Endothelial cell of umbilical vein (primary cell): ENCODE measurements at places on chromosomes 13 and 19. TPM values are rescaled to one million over a fixed set of nuclear protein-coding genes. Genes with fewer than 3 reads are reported as not detected.

ATCAY gene
- not detected in 2 replicates for total RNA-seq

ZNF486 gene
- 5.4 and 8.4 TPM in 2 replicates for total RNA-seq

C13orf46 gene
- 1.7 and 1.9 TPM in 2 replicates for total RNA-seq

TUBB4A gene
- total RNA-seq = not detected in 2 replicates

CEBPA gene
- not detected in 2 replicates for total RNA-seq

CLDN10 gene
- 0.49 TPM in 1 of 2 replicates, not detected in the other for total RNA-seq

BRSK1 gene
- total RNA-seq = 0.44 and 0.46 TPM in 2 replicates

ZNF441 gene
- 2.4 and 4.5 TPM in 2 replicates for total RNA-seq

ZNF723 gene
- not detected in 2 replicates for total RNA-seq

ERCC2 gene
- 55.4 and 59.9 TPM in 2 replicates for total RNA-seq

CNMD gene
- total RNA-seq = not detected in 2 replicates

FBXO27 gene
- total RNA-seq = 4.2 and 6.5 TPM in 2 replicates

GRCh38 chr13:71522941-71523526, 344.0 kb downstream of the DACH1 start:
- no peaks in the 10 kb centered on the region for H3K36me3 ChIP-seq
- no peak overlapping the region for H3K27ac ChIP-seq
- no peaks in the 10 kb centered on the region for H3K4me1 ChIP-seq
- no peak overlapping the region for H3K4me3 ChIP-seq
- no peak for DNase-seq

GRCh38 chr19:8501516-8501915, 924 bp downstream of the PRAM1 start:
- H3K4me3 ChIP-seq = no peak overlapping the region
- H3K27me3 ChIP-seq = no peaks in the 10 kb centered on the region
- no peak for DNase-seq
- H3K36me3 ChIP-seq = no peaks in the 10 kb centered on the region
- peaks cover 8% of the 10 kb centered on the region for H3K4me1 ChIP-seq

- no peak overlapping the region for H3K4me3 ChIP-seq
- no peaks in the 10 kb centered on the region for H3K36me3 ChIP-seq
- no peaks in the 10 kb centered on the region for H3K4me1 ChIP-seq
- H3K27ac ChIP-seq = no peak overlapping the region
- peaks cover 5% of the 10 kb centered on the region for H3K27me3 ChIP-seq
These were observed 364 bp downstream of the CKM start for GRCh38 chr19:45322311-45322710.

DNA sequence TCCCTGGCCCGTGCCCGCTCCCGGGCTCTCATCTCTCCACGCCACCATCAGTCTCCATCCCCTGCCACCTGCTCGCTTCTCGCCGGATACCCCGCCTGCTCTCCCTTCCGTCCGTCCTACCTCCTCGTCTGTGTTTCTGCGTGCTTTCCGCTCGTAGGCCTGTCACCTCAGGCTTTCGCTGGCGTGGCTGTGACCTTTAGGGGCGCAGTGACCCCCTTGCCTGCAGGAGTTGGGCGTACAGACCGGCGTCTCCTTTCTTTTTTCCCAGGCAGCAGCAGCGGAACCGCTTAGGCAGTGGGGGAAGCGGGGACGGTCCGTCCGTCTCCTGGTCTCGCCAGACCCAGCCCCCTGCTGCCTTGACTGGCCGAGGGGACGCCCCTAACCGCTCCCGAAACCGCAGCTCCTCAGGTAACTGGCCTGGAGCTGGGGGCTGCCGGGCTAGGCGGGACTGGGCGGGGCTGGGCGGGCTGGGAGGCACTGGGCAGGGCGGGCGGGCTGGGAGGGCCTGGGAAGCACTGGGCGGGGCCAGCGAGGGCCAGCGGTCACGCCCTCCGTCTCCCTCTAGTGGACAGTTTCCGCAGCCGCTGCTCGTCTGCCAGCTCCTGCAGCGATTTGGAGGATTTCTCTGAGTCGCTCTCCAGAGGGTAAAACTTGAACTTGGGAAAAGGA, 6.3 kb downstream of the PGLYRP1 start:
- H3K27me3 ChIP-seq = peaks cover 8% of the 10 kb centered on the region
- H3K36me3 ChIP-seq = peaks cover 5% of the 10 kb centered on the region
- DNase-seq = peak; percentile 76
- H3K4me1 ChIP-seq = peaks cover 11% of the 10 kb centered on the region
- peak overlapping the region; percentile 47 for H3K4me3 ChIP-seq

DNA sequence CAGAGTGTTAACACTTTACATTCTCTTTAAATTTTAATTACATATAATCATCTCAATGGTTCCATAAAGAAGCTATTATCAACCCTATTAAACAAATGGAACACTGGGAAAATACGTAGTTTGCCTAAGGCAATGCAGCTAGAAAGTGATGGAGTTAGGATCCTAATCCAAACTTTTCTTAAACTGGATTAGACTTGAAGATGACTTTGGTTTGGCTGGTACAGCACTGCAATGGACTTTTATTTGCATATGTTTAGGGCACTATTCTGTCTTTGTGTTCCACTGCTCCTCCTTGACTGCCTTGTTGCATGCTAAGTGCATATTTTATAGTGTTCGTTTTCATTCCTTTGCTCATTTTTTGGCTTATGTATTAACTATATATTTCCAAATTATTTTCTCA, 133.5 kb upstream of the UFM1 start:
- H3K4me1 ChIP-seq = no peaks in the 10 kb centered on the region
- no peak overlapping the region for H3K4me3 ChIP-seq
- no peak for DNase-seq

DNA sequence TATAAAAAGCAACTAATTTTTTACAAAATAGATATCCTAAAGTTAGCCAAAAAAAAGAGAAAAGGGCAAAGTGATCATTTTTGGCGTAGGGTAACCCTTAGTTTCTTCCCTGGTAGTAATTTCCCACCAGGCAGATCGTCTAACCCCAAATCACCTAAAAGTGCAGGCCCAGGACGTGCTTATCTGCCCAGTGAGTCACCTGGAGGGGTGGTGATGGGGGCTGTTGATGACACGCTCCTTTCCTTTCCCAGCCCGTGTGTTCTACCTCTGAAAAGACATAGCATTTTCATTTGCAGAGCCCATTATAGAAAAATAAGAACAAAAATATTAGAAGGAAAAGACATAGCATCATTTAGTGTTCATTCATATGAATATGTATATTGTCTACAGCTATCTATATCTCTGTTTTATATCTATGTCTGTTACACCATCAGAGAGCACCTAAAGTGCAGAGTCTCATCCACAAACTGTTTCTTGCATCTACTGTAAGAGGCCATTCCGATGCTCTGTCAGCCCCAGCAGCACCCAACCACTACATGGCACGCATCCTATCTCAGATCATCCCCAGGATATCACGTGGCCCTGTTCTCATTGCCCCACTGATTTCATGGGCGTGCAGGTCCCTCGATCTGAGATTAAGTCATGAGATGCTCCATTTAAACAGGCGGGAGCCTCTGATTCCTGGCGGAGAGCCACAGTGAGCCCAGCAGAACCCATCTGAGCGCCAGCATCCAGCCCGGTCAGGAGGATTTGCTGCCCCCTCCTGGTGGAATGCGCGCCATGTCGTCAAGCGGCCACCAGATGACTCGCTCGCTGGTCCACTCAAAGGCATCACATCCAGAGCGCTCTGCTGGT, 8.5 kb upstream of the LILRB3 start:
- no peaks in the 10 kb centered on the region for H3K36me3 ChIP-seq
- H3K27ac ChIP-seq = no peak overlapping the region
- DNase-seq = peak; percentile 74
- H3K27me3 ChIP-seq = peaks cover 10% of the 10 kb centered on the region
- no peak overlapping the region for H3K4me3 ChIP-seq
- H3K4me1 ChIP-seq = no peaks in the 10 kb centered on the region

- H3K36me3 ChIP-seq = no peaks in the 10 kb centered on the region
- H3K4me3 ChIP-seq = no peak overlapping the region
- DNase-seq = peak; percentile 10
- peaks cover 14% of the 10 kb centered on the region for H3K4me1 ChIP-seq
- H3K27me3 ChIP-seq = no peaks in the 10 kb centered on the region
- H3K27ac ChIP-seq = no peak overlapping the region
These were observed 65.2 kb upstream of the ZNF599 start for GRCh38 chr19:34838248-34838647.

GRCh38 chr19:16073481-16073880, 2.8 kb upstream of the TPM4 start:
- H3K27me3 ChIP-seq = no peaks in the 10 kb centered on the region
- no peak overlapping the region for H3K4me3 ChIP-seq
- no peak for DNase-seq
- no peaks in the 10 kb centered on the region for H3K36me3 ChIP-seq
- H3K27ac ChIP-seq = no peak overlapping the region

- no peaks in the 10 kb centered on the region for H3K36me3 ChIP-seq
- DNase-seq = no peak
- peaks cover 14% of the 10 kb centered on the region for H3K27me3 ChIP-seq
These were observed at the start of gene C2CD4C for GRCh38 chr19:408902-409515. Gene C2CD4C, minus strand, starts transcription at chr19:409147. Its CDS starts 786 bp downstream, at chr19:408361.

GRCh38 chr13:22903301-22903700, 277.5 kb upstream of the SGCG start:
- H3K27ac ChIP-seq = no peak overlapping the region
- H3K36me3 ChIP-seq = no peaks in the 10 kb centered on the region
- H3K4me3 ChIP-seq = no peak overlapping the region
- H3K4me1 ChIP-seq = no peaks in the 10 kb centered on the region

GRCh38 chr19:38239816-38240215, 15.8 kb upstream of the DPF1 start:
- H3K4me3 ChIP-seq = no peak overlapping the region
- H3K27me3 ChIP-seq = no peaks in the 10 kb centered on the region
- no peak for DNase-seq
- no peaks in the 10 kb centered on the region for H3K4me1 ChIP-seq
- no peaks in the 10 kb centered on the region for H3K36me3 ChIP-seq

DNA sequence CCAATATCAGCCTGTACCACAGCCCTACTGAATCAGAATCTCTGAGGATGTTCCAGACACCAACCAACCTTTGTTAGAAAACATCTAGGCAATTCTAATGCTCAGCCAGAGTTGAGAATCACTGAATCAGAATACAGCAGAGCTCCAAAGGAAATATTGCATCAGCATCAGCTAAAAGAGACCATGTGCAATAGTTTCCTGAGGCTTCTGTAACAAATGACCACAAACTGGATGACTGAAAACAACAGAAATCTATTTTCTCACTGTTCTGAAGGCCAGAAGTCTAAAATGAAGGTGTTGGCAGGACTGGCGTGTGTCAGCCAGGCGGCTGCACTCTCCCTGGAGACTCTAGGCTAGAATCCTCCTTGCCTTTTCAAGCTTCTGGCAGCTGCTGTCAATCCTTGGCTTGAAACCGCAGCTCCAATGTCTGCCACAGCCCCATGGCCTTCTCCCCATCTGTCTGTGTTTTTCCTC, 1.2 kb upstream of the DCT start:
- no peak overlapping the region for H3K4me3 ChIP-seq
- H3K4me1 ChIP-seq = no peaks in the 10 kb centered on the region
- no peak for DNase-seq
- no peak overlapping the region for H3K27ac ChIP-seq

- no peaks in the 10 kb centered on the region for H3K27me3 ChIP-seq
- H3K36me3 ChIP-seq = no peaks in the 10 kb centered on the region
- peaks cover 5% of the 10 kb centered on the region for H3K4me1 ChIP-seq
- peak; percentile 85 for DNase-seq
- no peak overlapping the region for H3K4me3 ChIP-seq
- no peak overlapping the region for H3K27ac ChIP-seq
These were observed 946.3 kb upstream of the PCDH9 start for GRCh38 chr13:68176475-68176874.

DNA sequence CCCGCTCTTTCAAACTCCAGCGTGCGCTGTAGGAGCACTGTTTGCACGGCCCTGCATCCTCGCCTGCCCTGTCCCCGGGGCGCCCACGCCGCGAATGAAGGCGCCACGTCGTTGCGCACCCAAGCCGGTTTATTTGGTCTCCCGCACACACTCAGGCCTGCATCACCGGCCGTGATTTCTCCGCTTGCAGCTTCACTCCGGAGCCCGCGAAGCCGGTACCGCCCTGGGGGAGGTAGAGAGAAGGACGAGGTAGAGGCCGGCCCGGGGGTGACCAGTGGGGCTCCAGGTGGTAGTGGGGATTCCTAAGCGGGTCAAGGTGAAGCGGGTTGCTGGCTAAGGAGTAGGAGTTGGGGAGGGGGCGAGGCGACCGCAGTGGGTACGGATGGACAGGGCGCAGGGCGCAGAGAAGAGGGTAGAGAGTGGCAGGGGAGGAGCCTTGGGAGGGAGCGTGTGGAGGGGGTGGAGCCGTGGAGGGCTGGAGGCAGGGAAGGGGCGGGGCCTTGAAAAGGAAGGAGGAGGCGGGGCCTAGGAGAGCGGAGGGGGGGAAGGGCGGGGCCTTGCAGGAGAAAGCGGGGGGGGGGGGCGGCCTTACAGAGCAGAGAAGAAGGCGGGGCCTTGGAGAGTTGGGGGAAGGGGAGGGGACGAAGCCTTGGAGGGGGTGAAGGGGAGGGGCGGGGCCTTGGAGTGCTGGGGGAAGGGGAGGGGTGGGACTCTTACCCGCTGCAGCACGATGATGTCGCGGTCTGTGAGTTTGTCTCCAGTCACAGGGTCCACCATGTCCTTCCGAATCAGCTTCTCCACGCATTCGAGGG, 24.6 kb downstream of the NOSIP start:
- peaks cover 22% of the 10 kb centered on the region for H3K4me1 ChIP-seq
- no peaks in the 10 kb centered on the region for H3K27me3 ChIP-seq
- peak; percentile 30 for DNase-seq

- no peaks in the 10 kb centered on the region for H3K27me3 ChIP-seq
- no peak overlapping the region for H3K4me3 ChIP-seq
- H3K4me1 ChIP-seq = no peaks in the 10 kb centered on the region
- H3K36me3 ChIP-seq = no peaks in the 10 kb centered on the region
- no peak for DNase-seq
These were observed 280.1 kb upstream of the TMTC4 start for GRCh38 chr13:100954430-100955305.

DNA sequence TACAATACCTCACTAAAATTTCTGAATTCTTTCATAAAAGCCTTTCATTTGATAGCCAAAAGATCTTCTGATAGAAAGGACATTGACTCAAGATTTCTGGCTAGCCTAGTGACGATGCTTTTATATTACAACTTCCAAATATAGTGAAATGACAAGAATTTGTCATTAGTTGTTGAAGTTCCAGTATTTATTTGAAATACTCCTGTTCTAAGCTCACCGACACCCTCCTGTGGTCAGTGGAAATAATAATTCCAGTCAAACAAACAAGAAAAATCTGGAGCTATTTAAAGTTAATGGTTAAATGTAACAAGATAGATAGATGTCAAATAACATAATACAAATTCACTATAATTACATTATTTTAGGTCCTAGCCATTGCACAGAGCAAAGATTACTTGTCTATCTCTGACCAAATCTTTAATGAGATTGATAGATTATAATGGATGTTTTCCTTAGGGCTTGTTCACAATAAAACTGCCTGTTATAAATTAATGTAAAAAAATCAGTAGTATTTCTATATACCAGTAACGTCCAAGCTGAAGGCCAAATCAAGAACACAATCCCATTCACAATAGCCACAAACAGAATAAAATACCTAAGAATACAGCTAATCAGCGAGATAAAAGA, 195.5 kb downstream of the RGCC start:
- peak overlapping the region; percentile 43 for H3K27ac ChIP-seq
- DNase-seq = peak; percentile 88
- no peak overlapping the region for H3K4me3 ChIP-seq
- no peaks in the 10 kb centered on the region for H3K27me3 ChIP-seq
